MCF 10A (cell line): ENCODE measurements at places on chromosomes 7 and 10.

DNA sequence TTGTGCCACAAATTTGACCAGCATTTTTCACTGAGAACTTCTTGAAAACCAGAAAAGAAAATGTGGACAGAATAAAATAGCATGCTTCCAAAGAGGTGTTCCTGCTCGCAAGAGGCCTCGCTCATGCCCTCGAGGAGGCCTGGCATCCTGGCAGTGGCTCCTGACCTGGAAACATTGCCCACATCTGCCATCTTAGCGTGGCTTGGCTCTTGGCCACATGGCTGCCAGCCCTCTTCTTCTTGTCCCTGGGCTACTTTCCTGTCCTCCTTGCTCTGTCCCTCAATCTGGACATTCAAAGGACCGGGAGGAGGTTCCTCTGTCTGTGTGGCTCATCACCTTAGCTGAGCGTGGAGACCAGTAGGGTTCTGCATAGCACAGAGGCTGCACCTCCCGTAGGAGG lies 131.6 kb upstream of the TMEM72 start:
- H3K36me3 ChIP-seq, result no peaks in the 10 kb centered on the region
- no peak overlapping the region for H3K4me3 ChIP-seq
- H3K27me3 ChIP-seq, result peaks cover 9% of the 10 kb centered on the region

DNA sequence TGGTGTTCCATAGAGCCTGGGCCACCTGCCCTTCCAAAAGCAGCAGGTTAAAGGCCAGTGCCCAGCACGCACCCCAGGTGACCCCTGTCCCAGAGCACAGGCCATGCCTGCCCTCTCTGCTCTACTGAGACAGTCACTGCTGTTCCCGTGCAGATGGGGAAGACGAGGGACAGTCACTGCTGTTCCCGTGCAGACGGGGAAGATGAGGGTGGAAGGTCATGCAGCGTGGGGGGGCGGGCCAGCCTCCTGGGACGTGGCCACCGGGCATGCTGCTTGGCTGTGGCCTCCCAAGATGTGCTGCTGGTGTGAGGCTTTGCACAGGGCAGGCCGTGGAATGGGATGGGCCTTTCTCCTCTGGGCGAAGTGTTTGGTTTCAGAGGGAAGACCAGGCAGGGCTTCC lies 18.4 kb downstream of the LRRC27 start:
- H3K36me3 ChIP-seq, result peaks cover 10% of the 10 kb centered on the region
- no peaks in the 10 kb centered on the region for H3K4me1 ChIP-seq
- DNase-seq, result no peak

GRCh38 chr7:93843260-93843659 lies 47.3 kb downstream of the TFPI2 start:
- no peak overlapping the region for H3K4me3 ChIP-seq
- no peak overlapping the region for H3K27ac ChIP-seq
- no peaks in the 10 kb centered on the region for H3K36me3 ChIP-seq
- no peak for DNase-seq

GRCh38 chr7:141511676-141512396 lies 39.4 kb upstream of the AGK start:
- H3K4me1 ChIP-seq, result no peaks in the 10 kb centered on the region
- H3K27ac ChIP-seq, result no peak overlapping the region
- no peak overlapping the region for H3K4me3 ChIP-seq
- peaks cover 34% of the 10 kb centered on the region for H3K27me3 ChIP-seq

DNA sequence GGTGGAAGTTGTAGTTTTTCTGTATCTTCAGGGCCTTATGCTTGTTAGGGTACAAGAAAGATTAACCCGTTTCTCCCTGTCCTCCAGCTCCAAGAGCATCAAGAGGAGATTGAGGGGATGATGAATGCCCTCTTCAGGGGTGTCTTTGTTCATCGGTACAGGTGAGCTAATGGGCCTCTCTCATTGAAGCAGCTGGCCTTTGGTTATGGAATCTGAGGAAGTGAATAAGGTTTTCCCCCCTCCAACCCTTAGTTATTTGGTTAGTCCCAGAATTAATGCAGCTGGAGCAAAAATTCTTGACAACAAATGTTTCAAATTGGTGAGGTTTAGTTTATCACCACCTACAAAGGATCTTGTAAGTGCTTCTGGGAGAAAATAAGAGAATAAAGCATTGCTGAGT lies 17.5 kb downstream of the STAG3 start:
- H3K4me1 ChIP-seq, result peaks cover 5% of the 10 kb centered on the region
- H3K4me3 ChIP-seq, result no peak overlapping the region
- no peaks in the 10 kb centered on the region for H3K36me3 ChIP-seq
- no peak overlapping the region for H3K27ac ChIP-seq
- peaks cover 28% of the 10 kb centered on the region for H3K27me3 ChIP-seq

DNA sequence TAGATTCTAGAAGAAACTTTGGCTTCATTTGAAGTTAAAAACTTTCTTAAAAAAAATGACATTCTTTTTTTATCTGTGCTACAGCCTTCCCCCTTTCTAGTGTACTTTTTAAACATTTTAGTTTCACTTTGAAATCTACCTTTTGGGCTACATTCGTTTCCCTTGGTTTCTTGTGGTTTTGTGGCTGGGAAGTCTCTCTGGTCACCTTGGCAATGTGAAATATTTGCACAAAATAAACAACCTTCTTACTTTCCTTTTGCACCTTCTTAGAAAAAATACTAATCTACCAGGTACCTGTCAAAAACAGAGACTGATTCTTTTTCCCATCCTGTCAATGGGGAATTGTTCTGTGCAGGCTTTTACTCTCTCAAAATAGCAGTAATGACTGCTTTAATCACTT lies 350.2 kb downstream of the GATA3 start:
- H3K36me3 ChIP-seq, result no peaks in the 10 kb centered on the region
- peak overlapping the region; percentile 1 for H3K4me3 ChIP-seq
- H3K27ac ChIP-seq, result peak overlapping the region; percentile 20
- H3K27me3 ChIP-seq, result no peaks in the 10 kb centered on the region
- H3K4me1 ChIP-seq, result peaks cover 13% of the 10 kb centered on the region
- peak; percentile 3 for DNase-seq

DNA sequence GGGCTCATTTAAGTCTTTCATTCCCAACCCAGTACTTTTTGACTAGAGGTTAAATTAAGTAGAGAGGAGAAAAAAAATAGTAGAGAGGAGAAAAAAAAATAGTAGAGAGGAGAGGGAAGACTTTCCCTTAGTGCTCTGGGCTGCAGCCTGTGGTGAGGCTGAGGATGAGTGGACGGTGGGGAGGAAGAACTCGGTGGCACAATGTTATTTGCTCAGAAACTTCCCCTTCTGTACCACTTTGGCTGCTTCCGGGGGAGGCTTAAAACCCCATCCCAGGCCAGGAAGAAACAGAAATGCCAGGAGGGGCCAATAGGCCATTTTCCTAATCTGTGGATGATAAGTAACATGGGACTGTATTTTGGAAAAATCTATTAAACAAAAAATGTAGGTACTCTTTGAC lies 14.6 kb upstream of the MLXIPL start:
- H3K4me1 ChIP-seq, result peaks cover 13% of the 10 kb centered on the region
- no peak overlapping the region for H3K4me3 ChIP-seq
- DNase-seq, result no peak
- no peaks in the 10 kb centered on the region for H3K27me3 ChIP-seq

DNA sequence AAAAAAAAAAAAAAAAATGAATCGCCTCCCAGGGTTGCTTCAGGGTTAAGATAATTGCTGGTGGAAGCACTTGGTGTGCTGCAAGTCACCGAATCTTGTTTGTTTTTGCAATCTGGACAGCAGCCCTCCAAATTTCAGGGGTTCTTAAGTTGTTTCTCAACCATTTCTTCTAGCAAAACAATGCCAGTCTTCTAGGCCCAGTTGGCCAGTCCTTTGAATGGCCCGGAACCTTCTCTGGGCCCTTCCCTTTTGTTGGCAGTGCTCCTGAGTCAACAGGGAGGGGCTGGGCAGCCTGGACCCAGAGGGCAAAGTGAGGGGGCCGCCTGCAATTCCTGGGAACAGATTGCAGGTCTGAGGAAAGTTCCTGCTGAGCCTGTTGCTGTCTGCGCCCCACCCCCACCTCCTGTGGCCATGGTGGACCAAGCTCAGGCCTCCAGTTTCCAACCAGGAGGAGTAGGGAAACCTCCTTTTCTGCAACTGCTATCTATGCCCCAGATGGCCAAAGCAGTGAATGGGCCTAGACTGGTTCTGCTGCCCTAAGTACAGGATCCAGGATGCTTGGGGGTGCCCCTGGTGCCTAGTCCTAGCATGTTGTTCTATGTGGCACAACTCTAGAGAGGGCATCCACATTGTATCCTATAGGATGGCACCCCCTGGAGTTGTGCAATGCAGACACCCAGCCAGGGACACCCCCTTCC lies 31.4 kb upstream of the PDCD4 start:
- H3K4me3 ChIP-seq, result no peak overlapping the region
- peaks cover 6% of the 10 kb centered on the region for H3K36me3 ChIP-seq
- peak; percentile 92 for DNase-seq
- H3K4me1 ChIP-seq, result peaks cover 35% of the 10 kb centered on the region
- H3K27me3 ChIP-seq, result no peaks in the 10 kb centered on the region

DNA sequence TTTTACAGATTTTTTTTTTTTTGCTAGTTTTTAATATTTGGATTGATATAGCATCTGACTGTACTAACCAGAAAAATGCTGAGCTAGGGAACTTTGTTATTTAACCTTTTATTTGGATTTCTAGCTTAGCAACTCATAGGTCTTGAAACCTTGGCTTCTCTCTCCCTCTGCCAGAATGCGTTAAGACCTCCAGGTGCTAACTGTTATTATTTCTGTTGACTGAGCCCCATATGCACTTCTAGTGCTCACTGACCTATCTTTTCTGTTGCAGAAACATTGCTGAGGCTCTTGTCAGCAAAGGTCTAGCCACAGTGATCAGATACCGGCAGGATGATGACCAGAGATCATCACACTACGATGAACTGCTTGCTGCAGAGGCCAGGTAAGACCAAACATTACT lies 143.6 kb downstream of the LRRC4 start:
- H3K36me3 ChIP-seq, result peaks cover 70% of the 10 kb centered on the region
- peak overlapping the region; percentile 46 for H3K27ac ChIP-seq
- DNase-seq, result no peak
- H3K4me1 ChIP-seq, result peaks cover 20% of the 10 kb centered on the region
- no peaks in the 10 kb centered on the region for H3K27me3 ChIP-seq

GRCh38 chr10:73780966-73781365 lies 882 bp upstream of the CHCHD1 start:
- peaks cover 55% of the 10 kb centered on the region for H3K36me3 ChIP-seq
- DNase-seq, result no peak
- H3K27me3 ChIP-seq, result no peaks in the 10 kb centered on the region
- peaks cover 28% of the 10 kb centered on the region for H3K4me1 ChIP-seq
- peak overlapping the region; percentile 99 for H3K27ac ChIP-seq
- H3K4me3 ChIP-seq, result peak overlapping the region; percentile 99

GRCh38 chr7:156918635-156919034 lies 25.7 kb upstream of the LMBR1 start:
- no peak overlapping the region for H3K27ac ChIP-seq
- no peaks in the 10 kb centered on the region for H3K36me3 ChIP-seq
- no peak overlapping the region for H3K4me3 ChIP-seq
- DNase-seq, result no peak
- no peaks in the 10 kb centered on the region for H3K4me1 ChIP-seq
- no peaks in the 10 kb centered on the region for H3K27me3 ChIP-seq

DNA sequence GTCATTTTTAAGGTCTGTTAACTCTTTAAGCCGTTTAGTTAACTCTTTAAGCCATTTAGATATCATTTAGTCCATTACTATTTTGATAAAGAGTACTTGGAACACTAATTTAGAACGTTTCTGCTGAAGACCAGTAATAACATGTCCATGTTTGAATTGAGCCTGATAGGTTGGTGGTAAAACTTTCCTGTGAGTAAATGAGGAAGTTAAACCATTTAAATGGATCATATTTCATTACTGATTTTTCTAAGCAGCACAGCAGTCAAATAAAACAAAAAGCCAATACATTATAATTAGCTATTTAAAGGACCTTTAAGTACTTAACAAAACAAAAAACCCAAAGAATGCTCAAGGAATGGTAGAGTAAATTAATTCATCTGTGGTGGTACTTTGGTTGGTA lies 29.4 kb downstream of the PHTF2 start:
- no peak overlapping the region for H3K27ac ChIP-seq
- DNase-seq, result no peak
- H3K4me1 ChIP-seq, result peaks cover 8% of the 10 kb centered on the region
- no peaks in the 10 kb centered on the region for H3K27me3 ChIP-seq
- no peak overlapping the region for H3K4me3 ChIP-seq
- H3K36me3 ChIP-seq, result no peaks in the 10 kb centered on the region

DNA sequence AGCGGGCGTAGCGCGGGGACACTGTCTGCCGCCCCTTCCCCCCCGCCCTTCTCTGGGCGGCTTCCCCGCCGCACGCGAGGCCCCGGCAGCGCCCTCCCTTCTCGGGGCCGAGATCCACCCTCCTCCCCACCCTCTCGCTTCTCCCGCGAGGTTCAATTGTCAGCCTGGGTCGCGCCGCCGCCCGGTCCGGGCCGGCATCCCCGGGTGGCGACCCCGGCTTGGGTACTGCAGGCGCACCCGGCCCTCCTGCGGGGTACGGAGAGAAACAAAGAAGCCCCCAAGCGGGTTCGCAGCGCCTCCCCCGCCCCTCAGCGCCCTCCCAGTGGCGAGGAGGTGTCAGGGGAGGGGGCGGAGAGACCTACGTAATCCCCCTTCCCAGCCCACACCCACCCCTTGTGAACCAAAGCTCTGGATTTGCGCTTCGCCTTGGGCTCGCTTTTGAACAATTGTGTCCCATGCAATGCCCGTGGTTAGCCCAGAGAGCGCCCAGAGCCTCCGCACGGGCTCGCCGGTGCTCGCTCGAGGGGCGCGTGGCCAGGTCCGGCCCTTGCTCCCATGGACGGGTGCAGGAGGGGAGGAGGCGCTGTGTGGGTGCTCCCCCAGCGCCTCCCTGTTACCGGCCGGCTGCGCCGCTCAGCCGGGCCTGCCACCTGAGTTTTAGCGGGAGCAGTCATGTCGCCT lies 634 bp downstream of the HECW1 start:
- peaks cover 75% of the 10 kb centered on the region for H3K27me3 ChIP-seq
- H3K36me3 ChIP-seq, result no peaks in the 10 kb centered on the region
- DNase-seq, result peak; percentile 46
- peaks cover 8% of the 10 kb centered on the region for H3K4me1 ChIP-seq

GRCh38 chr7:101405474-101406067 lies 42.9 kb downstream of the COL26A1 start:
- no peak overlapping the region for H3K4me3 ChIP-seq
- DNase-seq, result no peak
- no peak overlapping the region for H3K27ac ChIP-seq
- H3K4me1 ChIP-seq, result no peaks in the 10 kb centered on the region
